ENCODE measurements at places on chromosomes 3 and 15.

- no peak overlapping the region for H3K4me3 ChIP-seq
- H3K4me1 ChIP-seq = peaks cover 4% of the 10 kb centered on the region
- DNase-seq = no peak
- H3K27me3 ChIP-seq = no peaks in the 10 kb centered on the region
Measured at GRCh38 chr3:124927574-124928045, 6.9 kb downstream of the MUC13 start.

DNA sequence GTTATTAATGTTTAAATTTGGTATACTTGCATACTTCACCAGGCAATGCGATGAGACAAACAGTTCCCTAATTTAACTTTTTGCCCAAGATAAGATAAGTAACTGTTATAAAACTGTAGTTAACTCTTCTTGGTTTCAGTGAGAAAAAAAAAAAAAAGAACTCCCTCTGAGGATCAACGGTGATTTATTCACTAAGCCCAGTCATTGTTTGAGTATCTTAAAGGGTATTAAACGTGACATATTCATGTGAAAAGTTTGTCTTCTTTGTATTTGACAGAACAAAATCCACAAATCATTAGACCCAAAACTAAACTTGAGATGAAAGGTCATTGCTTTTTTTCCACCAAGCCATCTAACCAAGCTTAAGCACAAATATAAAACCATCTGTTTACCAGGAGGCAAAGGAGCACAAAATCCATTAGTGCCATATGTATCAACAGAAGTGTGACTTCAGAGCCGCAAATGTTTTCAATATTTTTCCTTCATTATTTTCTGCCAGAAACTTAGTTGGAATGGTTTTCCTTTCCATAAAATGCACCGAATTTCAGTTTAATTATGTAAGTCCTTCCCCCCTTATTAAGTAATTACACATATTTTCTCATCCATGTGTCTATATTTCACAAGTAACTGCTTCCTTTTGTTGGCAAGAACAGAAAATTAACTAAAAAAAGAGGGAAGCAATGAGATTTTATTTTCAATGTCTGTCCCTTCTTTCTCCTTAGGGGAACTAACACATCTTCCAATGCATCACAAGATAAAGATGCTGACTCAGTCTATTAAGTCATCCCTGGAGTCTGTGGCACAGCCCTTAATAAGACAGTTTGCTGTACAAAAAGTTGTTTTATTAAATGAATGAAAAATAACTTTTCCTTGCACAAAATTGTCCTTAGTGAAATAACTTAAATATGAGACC lies 92.2 kb upstream of the RAP2B start:
- H3K27ac ChIP-seq = peak overlapping the region; percentile 49
- H3K36me3 ChIP-seq = no peaks in the 10 kb centered on the region
- peaks cover 2% of the 10 kb centered on the region for H3K4me1 ChIP-seq
- no peak overlapping the region for H3K4me3 ChIP-seq
- no peak for DNase-seq
- no peaks in the 10 kb centered on the region for H3K27me3 ChIP-seq

GRCh38 chr3:14396031-14396692 lies 6.2 kb upstream of the SLC6A6 start:
- peaks cover 12% of the 10 kb centered on the region for H3K27me3 ChIP-seq
- H3K4me1 ChIP-seq = no peaks in the 10 kb centered on the region
- no peaks in the 10 kb centered on the region for H3K36me3 ChIP-seq
- no peak for DNase-seq
- H3K4me3 ChIP-seq = no peak overlapping the region

- no peak for DNase-seq
- H3K27ac ChIP-seq = no peak overlapping the region
- peaks cover 3% of the 10 kb centered on the region for H3K36me3 ChIP-seq
- H3K27me3 ChIP-seq = no peaks in the 10 kb centered on the region
Measured at GRCh38 chr3:71709908-71710511, 15.2 kb downstream of the EIF4E3 start.

DNA sequence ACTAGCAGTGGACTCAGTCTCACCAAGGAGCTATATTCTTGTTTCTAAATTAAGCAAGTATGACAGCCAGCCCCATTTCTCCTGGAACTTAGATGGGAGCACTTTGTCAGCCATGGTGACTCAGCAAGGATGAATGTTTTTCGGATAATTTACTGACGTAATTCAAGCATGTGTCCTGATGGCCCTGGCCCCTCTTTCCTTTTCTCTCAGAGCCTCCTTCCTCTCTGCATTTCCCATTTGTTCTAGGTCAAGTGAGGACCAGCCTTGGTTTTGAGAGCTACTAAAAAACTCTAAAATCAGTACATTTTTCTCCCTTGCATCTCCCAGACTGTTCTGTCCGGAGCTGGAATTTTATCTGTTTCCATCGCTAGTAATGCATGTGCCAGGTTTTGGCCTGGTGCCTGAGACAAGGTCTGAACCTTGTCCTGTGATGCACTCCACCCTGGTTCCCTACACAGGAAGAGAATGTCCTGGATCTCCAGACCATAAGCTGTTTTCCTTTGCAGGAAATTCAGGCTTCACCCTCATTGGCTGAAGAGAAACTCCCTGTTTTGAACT lies 256.6 kb upstream of the ROPN1 start:
- no peak overlapping the region for H3K27ac ChIP-seq
- no peaks in the 10 kb centered on the region for H3K27me3 ChIP-seq
- peaks cover 9% of the 10 kb centered on the region for H3K4me1 ChIP-seq
- H3K36me3 ChIP-seq = no peaks in the 10 kb centered on the region

GRCh38 chr3:106229495-106230278 lies 360.9 kb upstream of the CBLB start:
- no peaks in the 10 kb centered on the region for H3K36me3 ChIP-seq
- no peaks in the 10 kb centered on the region for H3K4me1 ChIP-seq
- H3K27ac ChIP-seq = no peak overlapping the region

DNA sequence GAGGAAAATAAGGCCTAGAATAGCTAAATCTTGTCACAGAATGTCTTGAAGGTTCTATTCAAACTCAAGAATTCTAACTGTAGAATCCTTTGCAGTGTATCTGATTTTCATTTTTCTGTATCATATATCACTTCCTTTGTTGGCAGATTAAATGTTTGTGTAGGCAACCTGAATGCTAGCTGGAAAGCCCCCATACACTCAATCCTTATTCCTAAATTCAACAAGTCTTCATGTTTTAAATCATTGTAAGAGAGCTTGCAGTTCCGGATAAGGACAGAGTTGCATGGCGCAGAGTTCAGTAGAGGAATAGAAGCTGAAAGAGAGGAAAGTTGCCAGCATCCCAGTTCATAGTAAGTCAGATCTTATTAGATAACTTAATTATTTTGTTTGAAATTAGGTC lies 242.0 kb upstream of the SEMA6D start:
- DNase-seq = no peak
- H3K4me1 ChIP-seq = no peaks in the 10 kb centered on the region
- H3K4me3 ChIP-seq = no peak overlapping the region
- H3K27me3 ChIP-seq = no peaks in the 10 kb centered on the region
- no peak overlapping the region for H3K27ac ChIP-seq

GRCh38 chr3:155675094-155675493 lies 69.8 kb downstream of the PLCH1 start:
- H3K27ac ChIP-seq = no peak overlapping the region
- H3K4me1 ChIP-seq = peaks cover 36% of the 10 kb centered on the region
- DNase-seq = no peak

GRCh38 chr3:45506751-45507391 lies 87.7 kb upstream of the LIMD1 start:
- H3K36me3 ChIP-seq = peaks cover 3% of the 10 kb centered on the region
- H3K4me1 ChIP-seq = no peaks in the 10 kb centered on the region

DNA sequence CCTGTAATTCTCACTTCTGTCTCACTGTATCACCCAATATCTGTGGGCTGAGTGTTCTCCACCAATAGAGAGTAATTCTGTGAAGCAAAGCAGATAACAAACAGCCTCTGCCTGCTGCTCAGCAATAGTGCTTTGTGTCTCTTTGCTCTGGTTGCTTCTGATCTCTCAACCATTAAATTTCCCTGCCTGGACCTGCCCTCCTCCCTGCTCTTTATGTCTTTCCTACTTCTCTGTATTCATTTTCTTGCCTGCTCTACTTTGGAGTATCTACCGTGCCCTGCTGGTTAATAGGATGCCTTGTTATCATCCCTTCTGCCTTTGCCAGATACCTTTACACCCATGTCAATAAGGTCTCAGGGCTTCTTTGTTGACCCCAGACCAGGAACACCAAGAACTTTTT lies 102.9 kb upstream of the CGNL1 start:
- H3K4me3 ChIP-seq = no peak overlapping the region
- no peak overlapping the region for H3K27ac ChIP-seq
- no peaks in the 10 kb centered on the region for H3K4me1 ChIP-seq
- peaks cover 40% of the 10 kb centered on the region for H3K36me3 ChIP-seq
- no peak for DNase-seq
- no peaks in the 10 kb centered on the region for H3K27me3 ChIP-seq

- peaks cover 3% of the 10 kb centered on the region for H3K36me3 ChIP-seq
- no peak for DNase-seq
- no peak overlapping the region for H3K4me3 ChIP-seq
- H3K27me3 ChIP-seq = peaks cover 3% of the 10 kb centered on the region
- no peaks in the 10 kb centered on the region for H3K4me1 ChIP-seq
Measured at GRCh38 chr3:113051787-113052186, 61.0 kb downstream of the GTPBP8 start.

DNA sequence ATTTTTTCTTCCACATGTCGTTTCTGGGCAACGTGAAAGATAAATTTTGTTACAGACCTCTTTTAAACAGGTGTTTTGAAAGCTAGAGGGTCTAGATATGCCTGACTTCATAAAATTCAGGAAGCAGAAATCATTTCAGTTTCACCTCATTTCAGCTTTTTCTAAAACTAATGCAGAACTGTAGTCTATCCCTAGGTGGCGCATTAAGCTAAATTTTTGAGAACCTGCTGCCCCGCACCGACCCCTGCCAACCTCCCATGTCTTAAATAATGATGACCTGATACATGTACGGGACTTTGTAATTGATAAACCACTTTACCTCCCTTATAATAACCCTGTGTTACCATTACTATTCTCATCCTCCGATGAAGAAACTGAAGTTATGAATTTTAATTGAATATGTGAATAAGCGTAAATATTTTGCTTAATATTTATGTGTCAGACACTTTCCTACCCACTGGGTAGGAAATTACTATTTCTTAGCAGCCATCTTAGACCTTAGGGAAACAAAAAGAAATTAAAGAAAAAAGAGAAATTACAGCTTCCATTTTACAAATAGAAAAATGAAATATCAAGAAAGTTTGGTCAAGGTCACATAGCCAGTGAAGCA lies 78.7 kb upstream of the GCNT3 start:
- H3K4me3 ChIP-seq = no peak overlapping the region
- H3K36me3 ChIP-seq = no peaks in the 10 kb centered on the region
- H3K27me3 ChIP-seq = no peaks in the 10 kb centered on the region
- no peak overlapping the region for H3K27ac ChIP-seq
- H3K4me1 ChIP-seq = no peaks in the 10 kb centered on the region

DNA sequence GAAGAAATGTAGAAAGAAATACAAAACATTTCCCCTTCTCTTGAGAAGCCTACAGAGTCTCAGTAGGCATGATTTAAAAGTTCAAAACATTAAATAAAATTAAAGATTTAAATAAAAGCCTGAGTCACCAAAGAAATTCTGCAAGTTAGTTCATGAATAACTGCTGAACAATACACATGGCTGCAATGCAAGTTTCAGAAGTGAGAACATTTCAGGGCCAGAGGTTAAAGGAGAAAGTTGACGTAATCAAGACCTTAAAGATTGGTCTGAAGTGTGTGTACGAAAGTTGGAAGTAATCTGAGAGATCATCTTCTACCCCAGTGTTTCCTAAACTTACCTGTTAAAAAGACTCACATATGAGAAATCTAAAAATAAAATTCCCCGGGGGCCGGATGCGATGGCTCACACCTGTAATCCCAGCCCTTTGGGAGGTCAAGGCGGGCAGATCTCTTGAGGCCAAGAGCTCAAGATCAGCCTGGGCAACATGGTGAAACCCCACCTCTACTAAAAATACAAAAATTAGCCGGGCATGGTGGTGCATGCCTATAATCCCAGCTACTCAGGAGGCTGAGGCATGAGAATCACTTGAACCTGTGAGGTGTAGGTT lies 108.7 kb upstream of the PHLDB2 start:
- H3K36me3 ChIP-seq = peaks cover 13% of the 10 kb centered on the region
- no peak for DNase-seq
- no peaks in the 10 kb centered on the region for H3K27me3 ChIP-seq
- H3K4me1 ChIP-seq = peaks cover 11% of the 10 kb centered on the region
- H3K4me3 ChIP-seq = no peak overlapping the region

DNA sequence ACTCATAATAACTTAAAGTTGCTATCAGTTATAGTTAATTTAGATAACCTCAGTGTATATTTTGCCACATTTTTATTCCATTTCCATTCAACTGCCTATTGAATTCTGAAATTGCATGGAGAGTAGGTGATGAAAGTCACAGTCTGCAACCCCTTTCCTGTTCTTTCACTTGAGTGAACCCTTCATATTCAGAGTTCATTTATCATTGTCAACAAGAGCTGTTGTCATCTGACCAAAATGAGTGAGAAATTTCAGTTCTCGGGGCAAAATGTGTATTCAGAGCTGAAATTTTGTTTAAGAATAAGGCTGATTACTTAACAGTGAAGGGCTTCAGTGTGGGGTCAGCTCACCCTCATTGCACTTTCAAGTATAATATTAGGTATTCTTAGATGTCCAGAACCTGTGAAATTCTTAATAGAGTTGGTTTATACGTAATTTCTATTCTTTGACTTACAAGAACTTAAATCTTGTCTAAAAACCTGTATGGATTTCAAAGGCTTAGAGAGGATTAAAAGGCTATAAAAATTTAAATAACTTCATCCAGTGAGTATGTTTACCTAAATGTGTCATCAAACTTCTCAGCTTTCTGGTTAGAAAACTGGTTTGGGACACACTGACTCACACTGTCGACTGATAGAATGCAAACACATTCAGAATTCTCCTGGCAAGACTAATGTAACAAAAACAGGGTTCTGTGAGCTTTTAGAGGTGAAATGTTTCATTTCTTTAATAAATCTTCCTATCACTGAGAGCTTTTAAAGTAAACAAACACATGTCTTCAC lies 92.2 kb downstream of the CMSS1 start:
- peak overlapping the region; percentile 62 for H3K27ac ChIP-seq
- H3K4me3 ChIP-seq = no peak overlapping the region

DNA sequence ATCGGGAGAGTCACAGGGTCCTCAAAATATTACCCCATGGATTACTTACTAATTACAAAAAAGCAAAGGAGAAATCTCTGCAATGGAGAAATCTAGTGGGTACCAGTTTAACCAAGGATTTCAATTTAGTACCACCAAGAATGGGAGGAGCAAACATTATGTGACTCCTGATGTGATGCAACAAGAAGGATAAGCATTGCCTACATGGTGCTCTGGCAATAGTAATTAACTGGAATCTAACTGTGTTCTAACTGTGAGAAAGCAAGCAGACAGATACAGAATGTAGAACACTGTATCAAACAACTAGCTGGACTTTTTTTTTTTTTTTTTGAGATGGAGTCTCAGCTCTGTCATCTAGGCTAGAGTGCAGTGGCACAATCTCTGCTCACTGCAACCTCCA lies 159.2 kb downstream of the TNIK start:
- no peak overlapping the region for H3K4me3 ChIP-seq
- H3K27me3 ChIP-seq = no peaks in the 10 kb centered on the region
- DNase-seq = no peak
- no peaks in the 10 kb centered on the region for H3K4me1 ChIP-seq
- no peaks in the 10 kb centered on the region for H3K36me3 ChIP-seq

All from progenitor cell of endocrine pancreas (in vitro differentiated cells).